ENCODE measurements at places on chromosomes 2 and 18.

DNA sequence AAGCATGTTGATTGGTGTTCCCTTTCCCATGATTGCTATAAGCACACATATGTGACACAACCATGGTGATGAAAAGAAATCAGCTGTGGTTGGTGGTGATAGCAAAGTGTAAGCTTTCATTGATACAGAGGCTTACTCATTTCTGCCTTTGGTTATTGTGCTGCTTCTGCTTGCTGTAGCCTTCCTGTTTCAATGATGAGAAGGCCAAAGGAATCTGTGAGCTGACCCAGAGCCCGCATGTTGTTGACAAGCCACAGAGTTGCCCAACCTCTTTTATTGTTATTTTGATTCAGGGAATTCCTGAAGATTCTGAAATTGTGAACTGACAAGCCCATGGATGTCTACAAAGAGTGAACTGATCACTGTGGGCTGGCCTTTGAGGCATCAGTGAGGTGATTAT lies 164.4 kb downstream of the TMEFF2 start:
- no peak for DNase-seq

GRCh38 chr18:33184958-33185357 lies 255.6 kb downstream of the CCDC178 start:
- DNase-seq: no peak

GRCh38 chr2:233088972-233089345 lies 28.8 kb downstream of the INPP5D start:
- DNase-seq: peak; percentile 49

DNA sequence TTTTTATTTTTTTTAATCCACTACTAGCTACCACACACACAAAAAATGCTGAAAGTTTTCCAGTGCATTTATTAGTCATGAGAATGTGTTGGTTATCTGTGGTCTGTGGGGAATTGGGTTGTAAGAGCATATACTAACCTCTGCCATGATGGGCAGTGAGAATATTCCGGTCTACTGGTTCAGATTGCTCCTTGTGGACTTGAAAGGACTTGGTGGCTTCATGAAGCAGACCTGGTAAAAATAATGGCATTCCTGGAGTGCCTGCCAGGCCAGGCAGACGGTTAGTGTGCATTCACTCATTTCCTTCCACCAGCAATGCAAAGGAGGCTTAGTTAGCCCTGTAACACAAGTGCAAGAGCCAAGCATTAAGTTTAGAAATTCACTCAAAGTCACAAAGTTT lies 150.8 kb downstream of the THSD7B start:
- DNase-seq: no peak

DNA sequence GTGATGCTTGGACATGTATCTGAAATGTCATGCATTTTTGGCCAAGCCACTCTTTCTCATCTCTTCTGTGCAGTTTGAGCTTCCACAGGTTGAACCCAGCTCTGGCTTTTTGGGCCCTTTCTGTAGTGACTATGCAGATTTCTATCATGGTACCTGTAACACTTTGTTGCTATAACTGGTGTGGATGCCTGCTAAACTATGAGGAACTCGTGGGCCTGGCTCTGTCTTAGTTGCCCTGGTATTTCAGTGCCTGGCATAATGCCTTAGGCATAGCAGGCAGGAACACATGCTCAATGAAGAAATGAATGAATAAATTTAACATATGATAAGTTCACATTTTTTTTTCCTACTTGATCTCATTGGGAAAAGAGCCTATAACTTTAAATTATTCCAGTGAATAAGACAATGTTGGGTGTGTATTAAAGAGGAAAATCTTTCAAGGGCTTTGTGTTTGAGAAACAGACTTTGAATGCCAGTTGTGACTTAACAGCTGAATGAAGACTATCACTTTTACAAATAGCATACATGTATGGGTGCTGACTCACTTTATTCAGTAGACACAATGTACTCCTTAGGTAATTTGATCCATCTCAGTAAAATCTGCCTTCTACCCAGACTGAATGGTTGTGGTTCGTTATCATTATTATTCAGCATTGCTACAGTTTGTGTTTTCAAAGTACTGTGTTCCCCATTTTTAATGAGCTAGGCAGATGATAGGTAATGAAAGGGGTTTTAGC lies 86.4 kb upstream of the MAP4K3 start:
- DNase-seq: no peak

- no peak for DNase-seq
These were observed 1.4 kb upstream of the TMEM178A start for GRCh38 chr2:39664232-39664887.

GRCh38 chr18:41543815-41544214 lies 411.2 kb upstream of the PIK3C3 start:
- no peak for DNase-seq

DNA sequence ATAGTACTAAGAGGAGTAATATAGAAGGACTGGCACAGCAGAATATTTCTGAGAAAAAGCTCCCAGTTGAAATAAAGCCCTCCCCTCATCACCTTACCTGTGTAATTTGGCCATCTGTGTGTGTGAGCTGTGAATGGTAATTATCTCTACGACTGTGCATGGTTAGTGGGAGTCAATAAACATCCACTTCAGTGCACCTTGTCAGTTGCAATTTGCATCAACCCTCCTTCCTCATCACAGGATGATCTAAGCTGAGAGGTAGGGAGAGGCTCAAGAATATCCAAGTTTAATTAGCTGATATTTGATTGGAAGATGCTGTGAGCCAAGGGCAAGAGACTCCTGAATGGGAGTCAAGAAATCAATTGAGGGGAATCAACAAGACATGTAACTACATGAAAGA lies 694.9 kb upstream of the KLHL29 start:
- DNase-seq: no peak

DNA sequence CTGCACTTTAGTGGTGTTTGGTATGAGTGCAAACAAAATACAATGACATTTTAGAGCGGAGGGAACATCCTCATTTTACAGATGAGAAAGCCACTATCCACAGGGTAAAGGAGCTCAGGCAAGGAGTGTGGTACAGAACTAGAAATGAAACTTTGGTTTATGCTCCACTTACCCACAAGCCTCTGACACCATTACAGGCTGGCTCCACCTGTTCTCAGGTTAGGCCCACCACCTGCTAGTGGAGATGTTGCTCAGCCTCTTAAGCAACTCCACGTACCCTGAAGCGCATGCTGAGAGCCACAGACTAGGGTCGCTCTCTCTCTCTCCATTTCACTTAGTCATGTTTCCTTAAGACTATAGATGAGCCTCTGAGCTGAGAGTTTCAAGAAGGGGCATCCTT lies 130.0 kb downstream of the MBD2 start:
- DNase-seq: no peak

DNA sequence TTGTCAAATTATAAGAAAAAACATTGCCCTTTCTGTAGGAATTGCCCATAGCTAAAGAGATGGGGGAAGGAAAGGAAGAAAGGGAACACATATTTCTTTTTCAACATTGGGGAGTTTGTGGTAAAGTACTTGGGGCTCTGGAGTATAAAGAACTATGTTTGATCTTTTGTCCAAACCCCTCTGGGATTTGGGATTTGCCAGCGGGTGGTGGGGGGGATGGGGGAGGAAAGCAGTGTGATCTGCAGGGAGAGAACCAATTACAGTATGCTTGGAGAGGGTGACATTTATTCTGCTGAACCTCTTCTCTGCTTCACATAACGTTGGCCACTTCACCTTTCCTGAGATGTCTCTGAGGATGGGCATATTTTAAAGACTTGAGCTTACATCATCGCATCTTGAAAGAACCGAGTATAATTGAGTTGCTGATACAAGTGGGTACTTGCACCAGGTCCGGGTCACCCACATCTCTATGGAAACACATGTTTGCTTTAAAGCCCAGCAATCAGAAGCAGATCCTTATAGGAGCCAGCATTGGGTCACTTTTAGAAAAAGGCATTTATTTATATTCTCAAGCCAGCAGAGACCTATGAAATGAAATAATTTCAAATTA lies 73.1 kb downstream of the SPATS2L start:
- DNase-seq: no peak

- no peak for DNase-seq
These were observed 153.5 kb upstream of the NFATC1 start for GRCh38 chr18:79242246-79242645.

- DNase-seq: no peak
These were observed 159.4 kb upstream of the FOSL2 start for GRCh38 chr2:28233164-28233676.
